OCI-LY7 (cell line): ENCODE measurements at places on chromosomes 16 and 17. TPM values are rescaled to one million over a fixed set of nuclear protein-coding genes. Genes with fewer than 3 reads are reported as not detected.

Gene KRT32
- not detected in 2 replicates for total RNA-seq

DNA sequence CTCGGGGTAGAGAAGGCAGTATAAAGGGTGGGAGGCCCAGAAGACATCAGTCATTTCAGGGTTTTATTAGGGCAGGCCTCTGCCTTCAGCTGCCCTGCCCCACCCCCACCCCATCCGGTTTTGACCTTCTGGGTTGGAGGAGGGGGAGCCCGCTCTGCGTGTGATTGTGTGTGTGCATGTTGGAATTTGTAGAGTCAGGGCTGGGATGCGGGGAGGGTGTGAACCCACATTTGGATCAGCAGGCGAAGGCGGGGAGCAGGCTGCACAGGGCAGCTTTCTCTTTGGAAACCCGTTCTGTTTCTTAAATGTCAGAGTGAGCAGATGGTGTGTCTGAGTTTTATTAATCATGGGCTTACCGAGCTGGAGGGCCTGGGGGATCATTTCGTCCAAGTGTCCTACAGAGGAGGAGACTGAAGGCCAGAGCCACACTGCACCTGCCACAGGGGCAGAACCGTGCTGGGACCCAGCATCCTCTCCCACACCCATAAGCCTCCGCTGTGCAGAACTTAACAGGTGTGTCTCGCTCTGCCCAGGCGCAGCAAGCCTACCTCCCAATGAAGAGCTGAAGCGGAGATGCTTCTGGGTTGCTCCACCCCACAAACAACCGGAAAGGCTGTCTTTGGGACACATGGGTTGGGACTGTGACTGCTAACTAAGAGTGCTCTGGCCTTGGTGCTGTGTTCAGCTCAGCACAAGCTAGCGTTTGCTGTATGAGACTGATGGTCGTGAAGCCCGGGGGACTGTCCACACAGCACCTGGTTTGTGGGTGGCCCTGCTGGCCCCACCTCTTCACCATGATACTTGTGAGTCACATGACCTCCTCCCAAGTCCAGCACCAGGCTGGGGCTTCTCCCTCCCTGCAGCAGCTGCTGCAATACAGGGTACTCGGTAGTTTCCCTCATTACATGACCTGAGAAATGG is 70.9 kb upstream of the GSE1 start:
- DNase-seq: no peak

DNA sequence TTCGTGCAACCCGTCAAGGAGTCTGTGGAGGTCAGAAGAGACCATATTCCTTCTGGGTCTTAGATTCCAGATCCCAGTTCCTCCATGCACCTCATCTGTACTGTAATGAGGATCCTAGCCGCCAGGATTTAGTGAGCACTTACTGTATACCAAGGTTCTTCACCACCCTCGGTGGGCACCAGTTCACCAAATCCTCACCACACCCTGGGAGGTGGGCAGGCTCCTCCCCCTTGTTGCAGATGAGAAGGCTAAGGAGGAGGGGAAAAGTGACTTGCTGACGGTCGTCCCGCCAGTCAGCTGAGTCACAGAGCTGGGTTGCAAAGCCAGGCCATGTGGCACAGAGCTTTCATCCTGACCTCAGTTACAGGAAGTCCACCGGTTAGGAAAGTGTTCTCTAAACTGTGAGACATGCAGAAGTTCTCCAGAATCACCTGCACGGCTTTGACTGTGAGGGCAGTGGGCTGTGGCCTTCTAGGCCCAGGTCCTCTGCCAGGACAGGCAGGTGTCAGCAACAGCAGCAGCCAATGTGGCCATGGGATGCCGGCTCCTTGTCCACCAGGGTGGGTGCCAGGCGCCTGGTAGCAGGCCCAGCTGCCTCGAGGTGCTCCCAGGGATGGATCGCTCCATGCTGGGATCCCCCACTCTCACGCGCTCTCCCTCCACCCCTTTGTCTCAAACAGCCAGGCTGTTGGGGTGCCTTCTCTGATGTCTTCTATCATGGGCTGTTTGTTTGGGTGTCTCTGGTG is 240.3 kb upstream of the GSE1 start:
- no peak for DNase-seq

Gene MYOCD
- total RNA-seq: not detected in 2 replicates

DNA sequence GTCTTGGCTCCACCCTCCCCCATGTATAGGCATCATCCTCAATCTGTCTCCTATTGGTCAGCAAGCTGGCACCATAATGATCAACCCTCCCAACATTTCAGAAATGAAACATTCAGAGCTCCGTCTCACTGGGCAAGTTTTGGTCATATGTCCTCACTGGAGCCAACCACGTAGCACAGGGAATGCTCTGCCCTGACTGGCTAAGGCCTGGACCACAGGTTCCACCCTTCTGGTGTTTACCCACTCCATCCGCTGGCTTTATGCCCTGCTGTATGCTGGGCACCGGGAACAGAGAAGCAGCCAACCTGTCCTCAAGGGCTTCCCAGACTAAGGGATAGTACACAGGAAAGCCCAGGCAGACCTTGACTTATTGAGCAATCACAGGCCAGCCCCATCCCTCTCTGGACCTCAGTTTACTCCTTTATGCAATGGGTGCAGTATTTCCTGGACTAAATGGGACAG is 20.5 kb downstream of the MYO15A start:
- DNase-seq: no peak

- DNase-seq: no peak
These were observed 3.7 kb upstream of the LDHD start for GRCh38 chr16:75120253-75120652.

Gene UNK
- 67.6 and 77.3 TPM in 2 replicates for total RNA-seq

GRCh38 chr16:52470585-52470984 is 76.4 kb downstream of the TOX3 start:
- no peak for DNase-seq

GRCh38 chr16:58498341-58499091 is 1.4 kb upstream of the NDRG4 start:
- no peak for DNase-seq

GRCh38 chr17:51056813-51057510 is 63.7 kb downstream of the SPAG9 start:
- DNase-seq: peak; percentile 71

DNA sequence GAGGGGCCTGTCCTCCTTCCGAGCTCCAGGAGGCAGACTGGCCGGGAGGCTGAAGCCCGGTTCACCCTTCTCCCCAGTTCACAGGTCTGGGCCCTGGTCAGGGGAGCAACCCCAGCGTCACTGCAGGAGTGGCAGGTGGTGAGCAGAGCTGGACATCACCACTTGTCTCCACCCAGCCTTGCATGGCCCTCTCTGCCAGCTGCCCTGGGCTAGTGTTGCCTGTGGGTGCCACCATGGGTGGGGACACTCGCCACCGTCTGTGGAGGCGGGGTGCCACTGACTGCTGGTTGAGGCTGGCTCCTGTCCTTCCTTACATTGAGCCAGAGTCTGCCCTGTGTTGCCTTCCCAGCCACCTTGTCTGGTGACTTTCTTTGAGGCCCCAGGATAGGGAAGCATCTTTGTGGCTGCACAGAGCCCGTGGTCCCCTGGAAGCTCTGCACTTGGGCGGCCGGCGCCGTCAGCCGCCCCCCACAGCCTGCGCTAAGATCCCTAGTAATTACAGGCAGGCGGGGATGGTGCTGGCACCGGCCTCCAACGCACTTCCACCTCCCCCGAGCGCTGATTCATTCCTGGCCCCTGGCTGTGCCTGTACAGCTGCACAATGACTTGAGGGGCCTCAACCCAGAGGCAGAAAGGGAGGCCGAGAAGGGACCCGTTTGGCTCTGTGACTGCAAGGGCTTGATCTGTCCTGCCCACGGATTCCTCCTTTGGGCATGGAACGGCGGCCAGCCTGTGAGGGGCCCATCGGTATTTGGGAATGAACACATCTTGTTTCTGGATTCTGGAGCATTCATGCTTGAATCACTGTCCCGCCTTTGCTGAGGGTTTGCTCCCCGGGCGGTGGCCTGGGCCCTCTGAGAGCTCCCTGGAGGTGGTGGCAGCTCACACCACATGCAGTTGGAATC is 5.2 kb downstream of the BAIAP2 start:
- DNase-seq: no peak

Gene KRTAP2-2
- not detected in 2 replicates for total RNA-seq

Gene PERCC1
- total RNA-seq: not detected in 2 replicates

DNA sequence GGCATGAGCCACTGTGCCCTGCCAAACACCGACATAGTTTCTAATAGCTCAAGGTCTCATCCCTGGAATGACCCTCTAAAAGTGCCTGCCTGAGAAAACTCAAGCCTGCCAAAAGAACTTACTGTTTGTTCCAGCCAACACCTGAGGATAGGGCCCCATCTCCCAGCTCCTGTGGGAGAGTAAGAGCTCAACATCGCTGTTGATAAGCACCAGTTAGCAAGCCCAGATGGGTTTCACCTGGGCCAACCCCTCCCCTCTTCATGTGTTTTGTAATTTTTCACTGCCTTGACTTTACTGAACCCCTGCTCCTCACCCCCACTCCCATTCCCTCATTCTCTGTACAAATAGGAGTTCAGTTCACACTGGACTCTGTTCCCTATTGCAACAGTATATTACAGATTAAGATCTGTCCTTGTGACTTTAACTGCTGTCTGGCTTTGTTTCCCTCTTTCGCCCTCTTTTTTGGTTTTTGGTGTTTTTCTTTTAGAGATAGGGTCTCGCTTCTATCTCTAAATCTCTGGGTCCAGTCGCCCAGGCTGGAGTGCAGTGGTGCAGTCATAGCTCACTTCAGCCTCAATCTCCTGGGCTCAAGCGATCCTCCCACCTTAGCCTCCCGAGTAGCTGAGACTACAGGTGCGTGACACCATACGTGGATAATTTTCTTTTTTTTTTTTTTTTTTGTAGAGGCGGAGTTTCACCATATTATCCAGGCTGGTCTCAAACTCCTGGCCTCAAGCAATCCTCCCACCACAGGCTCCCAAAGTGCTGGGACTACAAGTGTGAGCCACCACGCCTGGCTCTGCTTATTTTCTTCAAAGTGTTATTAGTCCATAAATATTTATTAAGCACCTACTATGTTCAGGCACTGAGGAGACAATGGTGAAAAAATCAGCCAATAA is 12.3 kb downstream of the NUPR1 start:
- no peak for DNase-seq

Gene KRTAP3-2
- total RNA-seq: not detected in 2 replicates

- DNase-seq: no peak
These were observed 80.2 kb upstream of the SMURF2 start for GRCh38 chr17:64742326-64742725.

Gene TP53TG3F
- not detected in 2 replicates for total RNA-seq

DNA sequence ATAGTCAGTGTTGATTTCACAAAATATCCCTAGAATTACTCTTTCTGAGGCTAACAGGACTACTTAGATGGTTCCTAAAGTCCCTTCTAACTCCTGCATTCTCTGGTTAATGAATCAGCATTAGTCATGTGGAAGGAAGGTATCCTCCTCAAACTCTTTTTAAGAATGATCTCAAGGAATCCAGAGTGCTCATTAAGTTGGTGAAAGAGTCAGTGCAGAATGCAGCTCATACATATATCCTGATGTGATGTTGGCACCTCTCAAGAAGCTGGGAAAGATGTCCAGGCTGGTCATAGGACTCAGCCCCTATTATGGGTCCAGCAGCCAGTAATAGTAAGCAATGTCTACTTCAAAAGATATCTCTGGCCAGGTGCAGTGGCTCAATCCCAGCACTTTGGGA is 65.5 kb downstream of the PIGL start:
- no peak for DNase-seq

Gene PTRH2
- 25.7 and 34.5 TPM in 2 replicates for total RNA-seq

GRCh38 chr16:11852092-11852809 is 909 bp upstream of the RSL1D1 start:
- peak; percentile 15 for DNase-seq

Gene PRSS8
- total RNA-seq: not detected in 2 replicates

Gene TNFSF12
- total RNA-seq: not detected in 2 replicates

- DNase-seq: no peak
These were observed 104.5 kb downstream of the HS3ST4 start for GRCh38 chr16:25796239-25796638.

DNA sequence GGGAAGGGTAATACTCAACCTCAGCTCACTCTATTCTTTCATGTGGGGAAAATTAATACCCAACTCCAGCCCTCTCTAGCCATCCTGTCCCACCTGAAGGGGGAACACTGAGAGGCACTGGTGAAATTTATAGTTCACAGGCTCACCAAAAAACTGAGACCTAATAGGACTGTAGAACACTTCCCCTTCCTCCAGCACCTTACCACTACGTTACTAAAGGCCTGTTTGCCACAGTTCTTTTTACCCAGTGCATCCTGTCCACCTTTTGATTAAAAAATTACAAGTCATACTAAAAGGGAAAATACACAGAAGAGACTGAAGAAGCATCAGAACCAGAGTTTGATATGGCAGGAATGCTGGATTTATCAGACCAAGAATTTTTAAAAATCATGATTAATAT is 26.0 kb downstream of the DHRS7B start:
- no peak for DNase-seq

- no peak for DNase-seq
These were observed 13.7 kb downstream of the ZNF213 start for GRCh38 chr16:3148256-3149192.

GRCh38 chr16:2277466-2278271 is 9.7 kb upstream of the RNPS1 start:
- no peak for DNase-seq

GRCh38 chr16:74477226-74477625 is 55.9 kb upstream of the CLEC18B start:
- no peak for DNase-seq

DNA sequence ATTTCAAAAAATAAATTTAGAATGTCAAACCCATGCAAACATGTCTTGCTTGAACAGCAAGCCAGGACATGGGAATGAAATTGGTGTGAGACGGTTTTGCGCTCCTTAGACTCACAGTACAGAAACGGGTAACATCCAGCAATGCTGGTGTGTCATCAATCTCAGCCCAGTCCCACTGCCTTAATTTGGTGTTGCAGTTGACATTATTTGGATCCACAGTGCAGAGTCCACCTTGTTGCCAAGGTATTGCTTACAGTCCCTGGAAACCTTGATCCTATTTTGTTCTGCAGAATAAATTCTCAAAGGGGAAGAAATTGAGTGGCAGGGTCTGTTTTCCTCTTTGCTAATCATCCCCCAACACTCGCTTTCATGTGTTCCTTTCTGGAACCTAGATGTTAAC is 311.6 kb upstream of the MON1B start:
- DNase-seq: no peak

- DNase-seq: peak; percentile 65
These were observed 17.4 kb upstream of the C17orf107 start for GRCh38 chr17:4881761-4882555.

Gene SOX9
- not detected in 2 replicates for total RNA-seq

- no peak for DNase-seq
These were observed 19.4 kb downstream of the RHOT1 start for GRCh38 chr17:32161506-32162365.

GRCh38 chr16:22091721-22092120 is 620 bp upstream of the VWA3A start:
- DNase-seq: no peak

Gene DNASE1L2
- 8.4 and 9.8 TPM in 2 replicates for total RNA-seq

Gene DRC3
- 0.19 and 0.50 TPM in 2 replicates for total RNA-seq
